ENCODE measurements at places on chromosomes 7 and 10.

DNA sequence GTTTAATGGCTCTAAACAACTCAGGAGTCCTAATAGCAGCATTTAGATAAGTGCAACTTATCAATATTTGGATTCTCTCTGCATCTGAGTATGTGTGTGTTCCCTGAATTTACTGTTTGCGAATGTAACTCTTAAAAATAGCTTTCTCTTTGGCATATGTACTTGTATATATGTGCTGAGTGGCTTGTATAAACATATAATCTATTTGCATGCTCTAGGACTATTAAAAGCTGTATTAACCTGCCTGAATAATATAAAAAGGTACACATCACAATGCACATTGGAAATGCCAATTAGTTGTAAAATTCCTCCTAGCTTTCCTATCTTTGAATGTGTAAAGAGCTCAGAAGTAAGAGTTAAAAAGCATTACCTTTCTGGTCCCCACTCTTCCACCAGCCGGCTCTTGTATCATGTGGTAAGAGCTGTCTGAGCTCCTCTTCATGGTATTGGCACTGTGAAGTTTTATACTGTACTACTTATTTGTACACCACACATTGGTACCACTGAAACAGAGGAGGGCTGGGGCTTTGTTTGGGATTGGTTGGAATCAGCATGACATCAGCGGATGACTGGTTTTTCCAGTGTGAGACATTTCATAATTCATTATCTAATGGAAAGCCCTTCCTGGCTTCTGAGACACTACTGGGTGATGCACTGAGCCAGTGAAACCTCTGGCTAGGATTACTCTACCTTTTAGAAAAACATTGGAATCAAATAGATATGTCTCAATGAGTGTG lies at the start of gene INHBA:
Gene INHBA, minus strand, starts transcription at position 456 of the 737 bp plus-strand sequence. CDS start 2,716 bp downstream, outside the sequence.
- no peak for DNase-seq

DNA sequence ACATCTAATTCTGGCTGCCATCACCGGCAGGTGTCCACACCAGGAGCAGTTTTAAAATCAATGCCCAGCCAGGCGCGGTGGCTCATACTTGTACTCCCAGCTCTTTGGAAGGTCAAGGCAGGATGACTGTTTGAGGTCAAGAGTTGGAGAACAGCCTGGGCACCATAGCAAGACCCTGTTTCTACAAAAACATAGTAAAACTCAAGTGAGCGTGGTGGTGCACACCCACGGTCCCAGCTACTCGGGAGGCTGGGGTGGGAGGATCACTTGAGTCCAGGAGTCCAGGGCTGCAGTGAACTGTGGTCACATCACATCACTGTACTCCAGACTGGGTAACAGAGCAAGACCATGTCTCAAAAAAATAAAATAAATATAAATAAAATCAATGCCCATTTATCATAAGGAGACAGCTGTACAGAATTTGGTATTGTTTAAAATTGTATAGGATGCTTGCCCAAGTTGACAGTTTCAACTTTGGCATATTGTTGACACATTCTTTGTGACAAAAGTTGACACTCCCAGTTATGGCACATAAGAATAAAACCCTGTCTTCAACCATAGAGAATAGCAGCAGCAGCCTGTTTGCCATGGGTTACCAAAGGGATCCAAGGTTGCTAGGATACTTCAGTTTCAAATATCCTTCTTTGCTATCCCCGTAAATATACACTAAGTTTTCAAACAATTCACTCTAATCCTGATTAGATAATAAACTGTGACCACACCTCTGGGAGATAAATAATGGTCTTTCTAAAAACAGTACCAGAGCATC lies 193.0 kb downstream of the FAM107B start:
- DNase-seq: no peak

GRCh38 chr10:6564367-6564766 lies 15.7 kb downstream of the PRKCQ start:
- DNase-seq: no peak

DNA sequence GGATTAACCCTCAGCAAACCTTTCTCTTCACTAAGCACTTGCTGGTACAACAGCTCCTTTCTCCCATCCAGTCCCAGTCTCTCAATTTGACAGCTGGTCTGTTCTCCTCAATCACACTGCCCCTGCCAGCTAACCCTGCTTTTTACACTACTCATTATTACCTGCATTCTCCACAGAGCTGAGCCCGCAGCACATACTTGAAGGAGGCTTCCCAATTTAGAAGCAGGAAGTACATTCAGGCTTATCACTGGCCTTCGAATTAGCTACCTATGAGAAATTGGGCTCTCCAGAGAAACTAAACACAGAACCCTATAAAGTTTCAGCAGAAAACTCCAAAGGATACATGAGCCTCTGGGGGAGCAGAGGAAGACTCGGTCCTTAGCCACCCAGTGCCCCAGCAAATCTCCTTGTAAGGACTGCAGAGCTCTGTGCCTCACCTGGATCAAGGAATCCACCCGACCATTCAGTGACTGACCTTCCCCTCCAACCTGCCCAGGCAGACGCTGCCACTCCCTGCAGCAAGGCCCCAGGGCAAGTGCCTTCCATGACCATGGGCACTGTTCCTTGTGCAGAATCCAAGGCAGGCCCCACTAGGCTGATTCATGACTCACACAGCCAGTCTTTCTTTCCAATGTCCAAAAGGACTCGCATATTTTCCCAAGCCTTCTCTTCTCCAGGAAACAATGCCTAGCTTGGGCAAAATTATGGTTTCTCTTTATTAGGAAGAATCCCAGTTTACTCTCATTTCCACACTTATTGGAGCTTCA lies 68.0 kb downstream of the VOPP1 start:
- DNase-seq: no peak

- DNase-seq: no peak
These were observed 519.1 kb upstream of the IGFBP3 start for GRCh38 chr7:46440186-46440585.

All from activated CD8-positive, alpha-beta memory T cell treated with anti-CD3 and anti-CD28 coated beads for 24 hours (primary cell).